ENCODE measurements at places on chromosomes 3 and 15. TPM values are rescaled to one million over a fixed set of nuclear protein-coding genes. Genes with fewer than 3 reads are reported as not detected.

The GOLGA8K gene
- total RNA-seq, result 0.44 TPM

The NEO1 gene
- 13.8 TPM for total RNA-seq

The CFAP91 gene
- total RNA-seq, result 3.1 TPM

The KLHL6 gene
- 2.9 TPM for total RNA-seq

The NRROS gene
- total RNA-seq, result 22.3 TPM
